ENCODE measurements at places on chromosomes 7 and 10. TPM values are rescaled to one million over a fixed set of nuclear protein-coding genes. Genes with fewer than 3 reads are reported as not detected.

GATA3 gene
- total RNA-seq: not detected

FBXL13 gene
- 0.95 TPM for total RNA-seq

PNLIPRP1 gene
- not detected for total RNA-seq

PARD3 gene
- 34.5 TPM for total RNA-seq

FAM221A gene
- total RNA-seq: 2.6 TPM

IL6 gene
- total RNA-seq: 151 TPM

GJD4 gene
- not detected for total RNA-seq

FAM241B gene
- total RNA-seq: 7.8 TPM
